ENCODE measurements at places on chromosomes 5 and 9.

DNA sequence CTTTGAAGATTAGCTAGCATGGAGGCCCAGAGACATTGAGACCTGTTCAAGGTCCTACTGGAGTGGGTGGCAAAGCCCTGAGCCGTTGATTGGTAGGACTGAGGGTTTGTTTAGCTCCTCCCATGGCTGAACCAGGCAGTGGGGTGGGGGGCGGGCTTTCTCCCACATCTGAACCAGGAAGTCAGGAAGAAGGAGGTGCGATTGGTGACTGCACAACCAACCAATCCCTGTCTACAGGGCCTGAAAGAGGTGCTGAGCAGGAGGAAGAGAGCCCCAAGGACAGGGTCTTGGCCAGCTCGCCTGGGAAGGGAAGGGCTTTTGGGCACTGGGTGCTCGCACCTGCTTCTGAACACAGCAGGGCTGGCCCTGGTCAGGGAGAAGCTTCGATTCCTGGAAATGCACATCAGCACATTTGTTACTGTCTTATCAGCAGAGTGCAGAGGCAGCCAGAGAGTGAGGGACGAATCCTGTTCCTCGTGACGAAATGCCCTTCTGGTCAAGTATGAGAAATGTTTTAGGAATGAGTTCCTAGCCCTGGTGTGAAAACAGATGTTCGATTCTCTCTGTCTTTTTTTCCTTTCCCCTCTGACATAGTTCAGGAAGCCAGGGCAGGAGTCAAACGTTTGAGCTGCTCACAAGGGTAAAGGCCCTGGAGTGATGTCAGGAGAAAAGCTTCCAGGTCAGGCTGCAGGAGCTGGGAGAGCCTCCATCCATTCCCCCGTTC is 294.8 kb upstream of the KLF4 start:
- DNase-seq = no peak

DNA sequence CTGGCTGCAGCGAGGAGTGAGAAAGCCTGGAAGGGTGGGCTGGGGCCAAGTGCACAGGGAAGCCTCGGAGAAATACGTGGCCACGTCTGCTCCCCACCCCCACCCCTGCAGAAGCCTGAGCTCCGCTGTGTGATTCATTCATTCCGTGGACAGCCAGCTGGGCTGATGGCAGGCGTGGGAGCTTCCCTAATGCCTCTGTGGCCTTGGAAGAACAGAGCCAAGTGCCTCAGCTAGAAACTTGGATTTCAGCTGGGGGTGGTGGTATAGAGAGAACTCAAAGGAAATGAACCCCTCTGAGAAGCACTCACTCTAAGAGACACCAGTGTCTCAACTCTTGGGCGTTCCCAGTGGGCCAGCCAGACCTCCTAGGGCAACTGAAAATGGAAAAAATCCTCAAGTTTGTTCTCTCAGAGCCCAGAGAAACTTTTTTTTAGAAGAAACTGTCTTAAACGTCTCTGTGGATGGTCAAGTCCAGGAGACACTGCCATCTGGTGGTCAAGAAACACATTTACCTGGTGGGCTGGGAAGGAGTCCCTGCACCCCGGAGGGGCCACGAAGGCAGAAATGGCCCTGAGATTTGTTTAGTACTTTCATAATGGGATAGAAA is 18.0 kb downstream of the ATOX1 start:
- peak; percentile 22 for DNase-seq

GRCh38 chr5:130400091-130400490 is 495.8 kb downstream of the CHSY3 start:
- no peak for DNase-seq

GRCh38 chr5:178383919-178384815 is 151.6 kb upstream of the PHYKPL start:
- DNase-seq = no peak

DNA sequence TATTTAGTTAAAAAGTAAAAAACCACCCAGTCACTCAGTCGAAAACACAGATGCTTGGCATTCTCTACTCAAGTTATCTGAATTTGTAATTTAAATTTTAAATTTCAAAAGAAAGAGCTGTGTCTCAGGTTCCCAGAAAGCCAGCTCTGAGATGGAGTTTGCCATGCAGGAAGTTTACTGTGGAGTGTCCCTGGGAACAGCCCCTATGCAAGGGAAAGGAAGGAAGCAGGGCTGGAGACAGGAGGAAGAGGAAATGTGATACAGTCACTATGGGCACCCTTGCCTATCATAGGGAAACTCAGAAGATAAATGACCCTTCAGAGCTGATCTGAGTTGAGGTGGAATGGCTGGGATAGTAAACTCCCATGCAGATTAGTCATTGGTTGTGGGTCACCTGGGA is 408.8 kb upstream of the ACTBL2 start:
- DNase-seq = no peak

- DNase-seq = peak; percentile 49
These were observed 123.6 kb downstream of the PALM2AKAP2 start for GRCh38 chr9:109903515-109904138.

GRCh38 chr5:71880536-71880935 is 161.5 kb downstream of the CARTPT start:
- no peak for DNase-seq

- DNase-seq = no peak
These were observed 27.7 kb downstream of the SAR1B start for GRCh38 chr5:134604908-134605307.

DNA sequence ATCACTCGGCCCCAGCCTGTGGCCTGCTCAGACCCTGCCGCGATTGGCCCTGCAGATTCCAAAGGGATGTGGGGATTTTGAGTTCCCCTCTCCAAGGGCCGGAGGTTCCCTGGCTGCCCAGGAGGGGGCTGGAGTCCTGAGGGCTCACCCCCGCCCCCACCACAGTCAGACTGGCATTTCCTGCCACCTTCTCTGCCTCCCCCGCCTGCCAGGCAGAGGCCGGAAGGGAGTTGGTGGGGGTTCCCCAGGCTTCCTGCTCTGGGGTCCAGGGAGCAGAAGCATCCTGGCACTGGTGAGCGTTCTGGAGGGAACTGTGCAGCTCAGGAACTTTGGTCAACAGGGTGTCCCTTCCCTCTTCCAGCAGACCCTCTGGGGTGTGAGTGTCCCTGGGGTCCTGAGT is 70.6 kb downstream of the RXRA start:
- peak; percentile 39 for DNase-seq

DNA sequence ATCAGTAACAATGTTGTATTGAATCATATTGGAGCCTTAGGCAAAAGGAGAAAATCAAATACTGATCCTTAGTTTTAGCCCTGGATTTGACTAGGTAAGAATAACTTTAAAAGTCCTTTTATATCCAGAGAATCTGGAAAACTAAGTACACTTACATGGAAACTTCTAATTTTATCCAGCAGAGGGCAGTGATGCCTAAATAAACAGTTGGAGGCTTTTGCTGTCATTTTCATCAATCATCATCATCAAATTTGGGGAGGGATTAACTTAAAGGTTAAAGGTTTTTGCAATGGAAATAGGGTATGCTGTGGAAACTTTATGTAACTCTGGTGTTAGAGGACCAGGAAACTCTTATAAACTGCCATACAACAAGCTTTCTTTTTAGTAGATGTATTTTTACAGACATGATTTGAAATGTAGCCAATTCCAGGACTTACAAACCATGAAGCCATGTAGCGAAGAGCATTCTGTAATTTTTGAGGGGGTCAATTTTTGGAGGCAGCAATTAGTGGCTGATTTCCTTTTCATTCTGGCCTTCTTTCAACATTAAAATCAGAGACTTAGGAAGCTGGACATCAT is 112.7 kb downstream of the OSTF1 start:
- DNase-seq = no peak

- no peak for DNase-seq
These were observed 93.9 kb upstream of the IL33 start for GRCh38 chr9:6121707-6122106.

- no peak for DNase-seq
These were observed 100.5 kb downstream of the PSAT1 start for GRCh38 chr9:78397454-78397853.

DNA sequence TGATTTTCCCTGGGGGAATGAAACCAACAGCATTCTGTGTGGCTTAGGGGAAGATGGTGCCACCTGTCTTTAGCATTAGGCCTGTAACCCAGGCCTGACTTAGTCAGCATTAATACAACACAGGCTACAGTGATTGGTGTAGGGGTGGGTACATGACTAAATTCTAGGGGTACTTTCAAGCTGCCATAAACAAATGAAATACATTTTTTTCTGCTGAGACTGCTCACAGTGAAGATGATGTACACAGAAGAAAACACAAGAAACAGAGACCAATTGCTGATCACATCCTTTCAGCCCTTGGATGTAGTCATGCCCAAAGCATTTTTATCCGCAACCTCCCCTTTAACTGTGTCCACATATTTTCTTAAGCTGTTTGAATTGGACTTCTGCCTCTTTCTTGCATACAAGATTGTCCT is 527.2 kb downstream of the KCTD16 start:
- DNase-seq = no peak

GRCh38 chr5:77356740-77357139 is 135.4 kb downstream of the WDR41 start:
- DNase-seq = no peak

GRCh38 chr5:2259494-2260107 is 376.9 kb upstream of the IRX4 start:
- DNase-seq = no peak

- no peak for DNase-seq
These were observed 276.8 kb downstream of the MCTP1 start for GRCh38 chr5:95007921-95008597.

GRCh38 chr5:148912714-148913398 is 86.4 kb downstream of the ADRB2 start:
- DNase-seq = no peak

DNA sequence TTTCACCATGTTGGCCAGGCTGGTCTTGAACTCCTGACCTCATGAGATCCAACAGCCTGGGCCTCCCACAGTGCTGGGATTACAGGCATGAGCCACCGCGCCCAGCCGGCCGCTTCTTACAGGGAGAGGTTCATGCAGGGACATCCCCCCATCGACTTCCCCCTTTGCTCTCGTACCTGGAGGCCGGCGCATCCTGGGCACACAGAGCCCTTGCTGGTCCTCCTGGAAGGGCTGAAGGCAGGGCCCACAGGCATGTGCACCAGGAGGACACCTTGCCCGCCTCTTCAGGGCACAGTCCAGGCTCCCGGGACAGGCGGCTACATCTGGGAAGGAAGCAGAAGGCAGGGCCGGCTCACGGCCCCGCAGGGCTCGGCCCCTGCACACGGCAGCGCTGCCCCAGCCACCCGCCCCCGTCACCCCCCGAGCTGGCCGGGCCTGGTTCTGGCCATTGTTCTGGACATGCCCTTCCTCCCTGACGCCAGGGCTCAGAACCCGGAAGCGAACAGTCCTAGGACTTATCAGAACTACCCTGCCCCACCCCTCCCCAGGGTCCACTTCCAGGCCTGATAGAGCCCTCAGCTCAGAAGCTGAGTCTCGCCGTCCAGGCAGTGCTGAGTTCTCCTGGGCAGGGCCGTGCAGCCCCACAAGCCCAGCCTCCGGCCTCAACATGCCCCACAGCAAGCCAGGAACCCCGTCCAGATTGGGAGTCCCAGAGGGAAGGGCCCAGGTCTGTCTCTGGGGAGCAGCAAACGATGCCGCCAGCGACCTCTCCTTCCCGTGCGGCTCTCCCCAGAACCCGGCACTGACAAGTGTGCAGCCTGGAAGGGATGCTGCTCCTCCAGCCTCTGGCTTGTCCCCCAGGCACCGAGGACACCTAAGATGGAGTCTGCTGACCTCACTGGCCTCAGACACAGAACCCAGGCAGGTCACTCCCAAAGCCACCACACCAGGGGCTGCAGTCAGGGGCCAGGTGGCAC is 2.9 kb downstream of the NPDC1 start:
- DNase-seq = no peak

GRCh38 chr9:3692606-3693005 is 166.8 kb upstream of the RFX3 start:
- no peak for DNase-seq

DNA sequence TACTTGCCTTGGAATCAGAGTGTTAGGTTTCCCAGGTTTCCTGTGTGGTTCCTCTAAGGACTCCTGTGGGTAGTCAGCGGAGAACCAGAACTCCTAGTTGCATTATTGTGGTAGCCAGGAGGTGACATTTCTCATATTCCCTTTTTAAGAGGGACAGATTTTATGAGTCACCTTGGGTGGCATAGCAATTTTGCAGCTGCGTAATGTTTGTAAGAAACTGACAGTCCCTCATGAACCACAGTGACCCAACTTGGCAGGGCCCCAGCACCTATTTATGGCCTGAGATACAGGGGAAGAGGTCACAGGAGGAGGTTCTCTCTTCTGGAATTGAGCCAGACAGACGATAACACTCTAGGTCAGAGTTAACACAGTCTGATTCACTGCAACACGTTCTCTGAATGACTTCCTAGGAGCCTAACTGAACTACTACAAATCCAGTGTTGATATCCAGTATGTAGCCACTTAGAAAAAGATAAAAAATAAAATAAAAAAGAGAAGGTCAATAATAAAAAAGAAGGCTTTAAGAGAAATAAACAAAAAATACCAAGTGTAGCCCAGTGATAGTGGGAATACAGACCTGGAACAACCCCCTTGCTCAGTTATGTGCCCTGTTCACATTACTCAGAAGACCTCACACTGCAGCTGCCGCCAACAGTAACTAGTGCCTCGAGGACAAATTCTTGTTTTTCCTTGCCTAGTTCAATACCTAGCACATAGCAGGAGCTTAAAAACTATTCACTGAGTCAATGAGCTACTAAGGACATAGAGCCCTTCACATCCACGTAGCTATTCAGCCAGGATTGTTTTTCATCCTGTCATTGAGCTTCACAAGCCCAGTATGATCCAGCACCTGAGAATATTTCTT is 50.7 kb upstream of the VLDLR start:
- DNase-seq = no peak

GRCh38 chr5:37886242-37886905 is 46.5 kb upstream of the GDNF start:
- DNase-seq = no peak

- no peak for DNase-seq
These were observed 41.8 kb downstream of the GRAMD2B start for GRCh38 chr5:126464959-126465358.

- no peak for DNase-seq
These were observed 130.1 kb upstream of the C9orf72 start for GRCh38 chr9:27703216-27703980.

DNA sequence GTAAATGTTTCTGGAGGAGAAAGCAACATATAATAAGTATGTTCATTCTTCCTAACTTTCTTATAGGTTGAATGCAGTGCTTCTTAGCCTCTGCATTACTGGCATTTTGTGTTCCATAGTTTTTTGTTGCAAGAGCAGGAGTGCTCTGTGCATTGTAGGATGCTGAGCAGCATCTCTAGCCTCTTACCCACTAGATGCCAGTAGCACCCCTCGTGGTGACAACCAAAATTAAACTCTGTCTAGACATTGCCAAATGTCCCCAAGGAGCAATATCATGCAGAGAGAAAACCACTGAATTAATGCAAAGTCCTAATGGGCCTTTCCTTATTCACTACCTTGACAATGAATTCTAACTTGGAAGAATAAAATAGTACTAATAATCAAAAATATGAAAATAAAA is 147.0 kb downstream of the GLIS3 start:
- no peak for DNase-seq

DNA sequence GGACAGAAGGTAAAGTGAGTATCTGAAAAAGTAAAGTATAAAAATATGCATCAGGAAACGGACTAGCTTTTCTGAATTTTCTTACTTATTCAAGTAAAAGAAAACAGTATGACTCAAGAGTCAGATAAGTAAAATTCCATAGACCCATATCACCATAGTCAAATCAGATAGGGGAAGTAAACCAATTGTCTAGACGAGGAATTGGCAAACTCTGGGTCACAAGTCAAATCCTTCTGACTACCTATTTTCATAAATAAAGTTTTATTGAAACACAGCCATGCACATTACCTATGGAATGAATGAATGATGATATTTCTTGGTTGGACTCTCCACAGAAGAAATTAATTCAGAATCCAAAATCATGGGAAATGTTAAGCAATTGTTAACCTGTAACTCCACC is 59.1 kb upstream of the TMC1 start:
- DNase-seq = no peak

Measured in stimulated activated naive CD4-positive, alpha-beta T cell treated with Interleukin-2 at 50 U/mL for 16 hours (primary cell).